ENCODE measurements at places on chromosomes 11 and 22.

- no peak for DNase-seq
These were observed 496.0 kb upstream of the LARGE1 start for GRCh38 chr22:34416022-34416860.

DNA sequence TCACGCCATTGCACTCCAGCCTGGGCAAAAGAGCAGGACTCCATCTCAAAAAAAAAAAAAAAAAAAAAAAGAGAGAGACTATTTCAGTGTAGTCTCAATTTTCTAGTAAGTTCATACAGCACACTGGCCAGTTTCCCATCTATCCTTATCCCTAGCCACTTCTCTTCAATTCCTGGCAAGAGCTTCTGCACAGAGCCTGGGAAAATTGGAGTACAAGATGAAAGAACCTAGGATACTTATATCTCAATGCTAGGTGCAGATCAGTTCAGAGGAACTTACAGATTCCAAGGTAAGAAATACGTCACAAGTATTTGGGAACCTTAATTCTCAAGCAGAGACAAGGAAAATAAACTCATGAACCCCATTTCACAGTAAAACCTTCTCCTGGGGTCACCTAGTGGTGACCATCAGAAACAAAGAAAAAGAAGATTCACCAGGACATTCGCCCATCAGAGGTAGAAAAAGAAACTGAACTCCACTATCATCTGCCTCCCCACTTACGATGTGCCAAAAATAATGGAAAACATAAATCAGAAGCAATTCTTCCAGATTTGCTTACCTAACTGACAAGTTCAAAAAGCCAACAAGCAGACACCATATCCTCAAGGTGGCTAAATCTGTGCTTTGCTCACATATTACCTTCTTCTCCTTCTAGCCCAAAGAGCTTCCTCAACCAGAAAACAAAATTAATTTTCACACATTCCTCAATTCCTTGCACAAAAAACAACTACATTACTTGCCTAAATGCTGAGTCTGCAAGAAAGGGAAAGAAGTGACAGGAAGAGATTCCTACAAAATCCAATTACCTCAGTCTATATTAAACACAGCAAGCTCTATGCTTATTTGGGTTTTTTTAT is 4.9 kb downstream of the DENND5A start:
- DNase-seq, result no peak

- peak; percentile 33 for DNase-seq
These were observed 1.0 kb downstream of the PIM3 start for GRCh38 chr22:49961601-49962011.

- no peak for DNase-seq
These were observed 34.9 kb downstream of the ST3GAL4 start for GRCh38 chr11:126390272-126390867.
